Stimulated activated CD8-positive, alpha-beta memory T cell treated with anti-CD3 and anti-CD28 coated beads, Interleukin-4, amount 100 ng/mL, for 1 hour (primary cell): ENCODE measurements at places on chromosomes 2 and 18.

- no peak for DNase-seq
Observed at GRCh38 chr2:181176540-181176939, 196.1 kb downstream of the UBE2E3 start.

GRCh38 chr18:58768293-58768974 is 96.2 kb upstream of the ZNF532 start:
- peak; percentile 24 for DNase-seq

DNA sequence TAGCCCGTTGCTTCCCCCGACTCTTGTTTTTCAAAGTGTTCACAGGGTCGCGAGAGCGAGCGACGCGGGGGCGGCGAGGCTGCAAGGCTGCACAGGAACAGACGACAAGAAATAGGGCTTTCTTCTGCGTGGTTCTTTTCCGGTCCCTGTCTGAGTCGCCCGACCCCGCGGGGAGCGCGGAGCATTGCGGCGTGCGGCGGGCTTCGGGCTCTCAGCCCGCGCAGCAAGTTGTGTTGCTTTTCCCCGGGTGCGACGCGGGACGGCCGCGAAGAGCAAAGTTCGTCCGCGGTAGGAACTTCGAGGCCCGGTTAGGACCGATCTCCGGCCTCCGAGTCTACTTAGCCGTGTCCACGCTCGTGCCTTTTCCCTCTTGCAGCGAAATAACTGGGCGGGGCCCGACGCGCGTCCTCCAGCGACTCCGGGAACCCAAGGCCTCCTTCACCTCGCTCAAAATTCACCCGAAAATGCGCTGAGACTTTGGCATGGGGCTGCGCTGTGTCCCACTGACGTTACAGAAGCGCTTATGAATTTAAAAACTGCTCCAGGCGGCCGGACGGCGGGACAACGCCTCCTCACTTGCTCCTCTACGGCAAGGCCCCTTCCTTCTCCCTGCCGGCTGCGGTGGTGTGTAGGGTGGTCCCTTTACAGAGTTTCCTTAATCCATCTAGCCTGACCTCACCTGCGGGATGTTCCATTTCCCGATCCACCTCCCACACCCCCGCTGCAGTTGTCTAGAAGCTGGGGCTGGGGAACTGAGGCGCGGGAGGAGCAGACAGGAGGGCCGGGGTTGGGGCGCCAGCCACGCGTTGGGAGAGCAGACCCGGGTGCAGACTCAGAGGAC is 1.5 kb upstream of the BCL2L11 start:
- no peak for DNase-seq

DNA sequence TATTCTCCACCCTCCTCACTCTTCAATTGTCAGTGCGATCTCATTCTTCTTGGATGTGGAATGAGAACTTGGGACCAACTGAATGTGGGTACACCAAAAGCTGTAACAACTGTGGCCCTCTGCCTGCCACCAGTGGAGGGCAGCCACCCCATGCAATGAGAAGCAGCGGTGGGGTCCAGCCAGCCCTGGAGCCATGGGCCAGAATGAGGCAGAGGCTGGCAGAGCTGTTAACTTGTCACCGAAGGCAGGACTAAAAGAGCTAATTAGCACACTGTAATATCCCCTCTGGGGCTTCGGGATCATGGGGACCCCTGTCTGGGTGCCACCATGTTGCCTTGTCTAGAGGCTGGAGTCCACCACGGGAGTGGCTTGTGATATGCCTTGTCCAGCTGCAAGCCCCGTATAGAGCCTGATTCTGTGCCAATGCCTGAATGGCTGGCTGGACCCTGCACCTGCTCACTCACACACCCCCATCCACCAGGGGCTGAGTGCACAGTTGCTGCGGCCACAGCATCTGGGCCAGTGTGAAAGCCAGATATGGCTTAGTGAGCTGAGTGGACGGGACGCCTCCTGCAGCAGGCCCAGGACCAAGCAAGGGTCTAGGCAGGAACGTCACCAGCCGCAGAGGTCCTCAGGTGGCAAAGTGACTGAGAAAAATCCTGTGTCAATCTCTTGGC is 680.5 kb downstream of the DSC3 start:
- no peak for DNase-seq

GRCh38 chr2:50859110-50859509 is 172.8 kb downstream of the NRXN1 start:
- DNase-seq, result no peak

DNA sequence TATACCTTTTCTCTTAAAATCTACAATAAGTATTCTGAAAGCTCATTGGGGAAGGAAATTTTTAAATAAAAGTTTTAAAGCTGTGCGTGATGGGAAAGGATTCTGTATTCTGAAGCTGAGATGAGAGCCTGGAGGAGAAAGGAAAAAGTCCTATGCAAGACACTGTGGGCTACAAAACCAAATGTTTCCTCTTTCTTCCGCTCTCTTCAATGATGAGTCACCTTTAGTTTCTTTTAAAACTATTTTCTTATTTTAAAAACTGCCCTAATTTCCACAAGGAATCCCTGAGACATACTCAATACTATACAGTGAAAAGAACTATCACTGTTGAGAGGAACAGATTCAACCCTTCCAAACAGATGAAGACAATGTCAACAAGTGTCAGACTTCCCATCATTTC is 87.4 kb downstream of the INO80D start:
- DNase-seq, result no peak

- no peak for DNase-seq
Observed at GRCh38 chr2:222693837-222694236, 22.4 kb downstream of the MOGAT1 start.

DNA sequence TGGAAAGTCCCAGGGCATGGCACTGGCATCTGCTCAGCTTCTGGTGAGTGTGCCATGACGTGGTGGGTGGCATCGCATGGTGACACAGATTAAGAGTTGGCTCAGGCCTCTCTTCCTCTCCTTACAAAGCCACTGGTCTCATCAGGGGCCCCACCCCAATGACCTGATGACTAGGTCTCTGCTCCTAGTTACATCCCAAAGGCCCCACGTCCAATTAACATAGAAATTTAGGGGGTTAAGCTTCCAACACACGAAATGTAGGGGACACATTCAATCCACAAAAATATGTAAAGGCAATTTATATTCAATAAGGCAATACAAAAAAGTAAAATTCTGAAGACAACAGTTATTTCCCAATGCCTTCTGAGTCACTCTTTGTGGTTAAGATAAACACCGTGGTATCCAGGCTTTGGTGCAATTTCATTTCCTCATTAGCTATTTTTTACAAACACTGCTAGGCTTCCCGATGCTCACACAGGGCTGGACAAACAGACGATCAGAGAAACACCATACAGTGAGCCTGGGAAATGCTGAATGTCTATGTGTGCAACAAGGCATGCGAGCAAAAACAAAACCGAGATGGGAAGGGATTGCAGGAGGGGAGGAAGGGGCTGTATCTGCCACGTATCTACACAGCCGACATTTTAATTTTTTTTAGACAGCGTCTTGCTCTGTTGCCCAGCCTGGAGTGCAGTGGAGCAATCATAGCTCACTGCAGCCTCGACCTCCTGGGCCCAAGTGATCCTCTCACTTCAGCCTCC is 67.2 kb downstream of the MBP start:
- DNase-seq, result no peak

DNA sequence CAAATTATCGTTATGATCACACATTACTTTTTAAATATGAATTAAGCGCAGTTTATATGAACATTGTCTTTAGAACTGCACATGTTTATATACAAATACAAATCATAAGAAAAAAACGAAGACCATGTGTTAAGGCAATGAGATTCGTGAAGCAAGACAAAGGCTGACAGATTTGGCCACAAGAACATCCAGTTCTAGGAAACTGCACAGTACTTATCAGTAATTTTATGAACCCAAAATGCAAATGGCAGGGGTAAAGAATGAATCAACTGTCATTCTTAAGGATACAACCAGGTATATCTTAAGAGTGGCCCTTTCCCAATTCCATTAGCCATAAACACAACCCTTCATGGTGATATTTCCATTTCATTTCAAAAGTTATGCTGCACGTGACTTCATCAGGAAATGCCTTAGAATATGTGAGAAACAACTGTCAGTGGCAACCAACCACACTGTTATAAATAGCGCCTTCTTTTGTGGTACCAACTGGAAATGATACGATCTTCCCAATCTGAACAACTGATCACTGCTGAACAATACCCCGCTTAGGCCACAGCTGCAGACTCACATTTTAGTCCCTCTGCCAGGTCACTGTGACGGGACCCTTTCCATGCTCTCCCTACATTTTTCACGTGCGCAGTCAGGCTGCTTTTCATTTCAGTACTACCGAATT is 144.9 kb downstream of the L3MBTL4 start:
- DNase-seq, result no peak

DNA sequence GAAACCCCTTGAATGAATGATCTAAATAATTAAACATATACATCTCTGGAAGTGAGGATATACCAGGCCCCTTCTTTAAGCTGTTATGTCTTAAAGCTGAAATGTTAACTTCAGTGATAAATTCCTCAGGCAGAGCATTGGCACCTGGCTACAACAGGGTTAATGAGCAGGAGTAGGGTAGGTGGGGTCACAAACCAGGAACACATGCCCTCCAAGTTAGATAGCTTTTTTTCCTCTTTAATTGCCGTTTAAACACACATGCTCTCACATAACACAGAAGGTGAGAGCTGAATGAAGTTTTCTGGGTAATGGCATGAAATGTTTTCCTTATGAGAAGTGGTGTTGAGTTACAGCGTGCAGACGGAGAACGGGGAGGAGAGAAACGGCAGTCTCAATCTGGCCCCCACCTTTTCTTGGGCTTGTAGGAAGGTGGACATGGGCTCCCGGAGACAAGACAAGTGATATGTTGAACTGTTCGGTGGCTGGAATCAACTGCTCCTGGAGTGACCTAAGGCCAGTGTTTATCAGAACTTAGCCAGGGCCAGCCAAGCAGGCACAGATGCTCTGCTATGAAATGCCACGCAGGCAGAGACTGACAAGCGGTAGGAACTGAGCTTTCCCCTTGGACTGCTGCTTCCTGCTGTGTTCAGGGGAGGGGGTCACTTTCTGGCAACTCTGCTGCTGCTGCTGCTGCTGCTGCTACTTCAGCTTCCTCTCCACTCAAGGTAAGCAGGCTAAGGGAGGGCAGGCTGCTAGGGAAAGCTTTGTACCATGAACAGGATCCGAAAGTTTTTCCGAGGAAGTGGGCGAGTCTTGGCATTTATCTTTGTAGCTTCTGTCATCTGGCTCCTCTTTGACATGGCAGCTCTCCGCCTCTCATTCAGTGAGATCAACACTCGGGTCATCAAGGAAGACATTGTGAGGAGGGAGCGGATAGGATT is at the start of gene GALNT5:
GALNT5 (plus strand) TSS at position 394 of the 941 bp plus-strand sequence; CDS start at position 772, 378 bp downstream.
- no peak for DNase-seq

- DNase-seq, result no peak
Observed at GRCh38 chr2:152062125-152063091, 36.4 kb downstream of the CACNB4 start.

DNA sequence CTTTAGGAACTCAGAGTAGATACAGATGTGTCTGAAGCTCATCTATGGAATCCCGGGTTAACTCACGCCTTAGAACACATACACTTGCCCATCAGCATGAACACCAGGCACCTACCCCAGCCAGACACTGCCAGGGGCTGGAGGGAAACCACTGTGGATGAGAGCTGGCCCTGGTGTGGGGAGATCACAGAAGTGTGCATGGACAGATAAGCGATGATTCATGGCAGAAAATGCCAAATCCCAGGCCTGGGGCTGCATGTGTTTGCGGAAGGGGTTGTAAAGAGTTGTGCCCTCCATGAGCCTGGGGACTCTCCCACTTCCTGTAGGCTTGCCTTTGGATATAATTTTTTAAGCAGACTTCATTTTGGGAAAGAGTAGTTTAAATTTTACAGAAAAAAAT is 193.4 kb downstream of the FHOD3 start:
- DNase-seq, result no peak
